AG08395 (cell line): ENCODE measurements at places on chromosomes 16 and 17.
A peak's percentile ranks its signal among the peaks of the same experiment; 100 is the strongest.

DNA sequence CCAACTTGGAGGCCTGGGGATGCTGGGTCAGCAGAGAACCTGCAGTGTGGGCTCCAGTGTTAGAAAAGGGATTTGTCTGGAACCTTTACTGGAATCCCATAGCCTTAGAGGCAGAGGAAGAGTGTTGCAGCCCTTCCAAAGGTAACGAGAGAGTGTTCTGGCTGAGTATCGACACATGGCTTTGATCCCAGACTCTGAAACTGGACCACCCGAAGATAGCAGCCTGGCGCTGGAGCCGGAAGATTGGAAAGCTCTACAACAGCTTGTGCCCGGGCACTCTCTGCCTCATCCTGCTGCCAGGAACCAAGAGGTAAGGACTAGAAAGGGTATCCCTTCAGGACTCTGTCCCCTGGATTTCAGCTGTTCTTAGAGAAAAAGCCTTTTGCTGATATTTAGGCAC is 39.7 kb downstream of the REXO5 start:
- DNase-seq: no peak

DNA sequence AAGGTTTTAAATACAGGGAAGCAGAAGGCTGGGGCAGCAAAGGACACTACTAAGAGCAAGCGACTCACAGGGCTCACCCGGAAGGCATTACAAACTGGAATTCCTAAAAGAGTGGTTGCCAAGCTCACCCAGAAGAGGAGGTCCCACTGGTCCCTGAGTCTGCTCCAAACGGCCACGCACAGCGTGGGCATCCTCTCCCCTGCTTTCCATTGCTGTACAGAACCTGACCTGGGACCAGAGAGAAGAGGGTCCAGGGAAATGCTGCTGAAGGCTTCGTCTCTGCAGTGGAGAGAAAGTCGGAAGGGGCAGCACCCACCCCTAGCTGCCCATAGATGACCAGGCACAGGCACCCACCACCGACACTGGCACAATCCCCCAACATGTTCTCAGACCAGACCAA is 67.2 kb downstream of the ADCY9 start:
- no peak for DNase-seq

GRCh38 chr16:21300309-21301167 is 22.4 kb upstream of the CRYM start:
- peak; percentile 97 for DNase-seq

GRCh38 chr17:31535581-31535981 is 144.1 kb downstream of the RAB11FIP4 start:
- no peak for DNase-seq

DNA sequence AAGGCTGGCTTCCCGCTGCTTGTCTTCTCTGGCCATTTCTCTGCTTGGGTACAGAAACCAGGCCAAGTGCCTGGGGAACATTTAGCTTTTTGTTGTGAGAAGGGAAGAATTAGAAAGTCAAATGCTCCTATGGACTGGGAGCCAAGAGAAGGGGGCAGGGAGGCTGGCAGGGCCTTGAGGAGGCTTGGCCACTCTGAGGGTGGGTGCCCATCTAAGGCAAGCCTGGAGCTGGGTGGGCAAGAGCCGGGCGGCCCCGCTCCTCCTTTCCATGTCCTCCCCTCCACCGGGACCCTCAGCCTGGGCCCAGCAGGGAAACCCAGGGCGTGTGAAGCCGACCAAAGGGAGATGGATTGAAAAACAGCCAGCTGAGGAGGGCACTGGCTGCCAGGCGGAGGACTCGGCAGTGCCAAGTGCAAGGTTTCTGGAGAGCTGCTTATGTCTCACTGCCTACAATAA is 69.4 kb downstream of the NTN1 start:
- DNase-seq: no peak

- DNase-seq: no peak
Measured at GRCh38 chr17:47286198-47286914, 32.7 kb downstream of the ITGB3 start.

- DNase-seq: no peak
Measured at GRCh38 chr17:41787021-41787418, 509 bp upstream of the JUP start.

- no peak for DNase-seq
Measured at GRCh38 chr17:75521951-75522727, 3.4 kb upstream of the LLGL2 start.

GRCh38 chr16:84426804-84427203 is 58.5 kb downstream of the ATP2C2 start:
- DNase-seq: no peak

DNA sequence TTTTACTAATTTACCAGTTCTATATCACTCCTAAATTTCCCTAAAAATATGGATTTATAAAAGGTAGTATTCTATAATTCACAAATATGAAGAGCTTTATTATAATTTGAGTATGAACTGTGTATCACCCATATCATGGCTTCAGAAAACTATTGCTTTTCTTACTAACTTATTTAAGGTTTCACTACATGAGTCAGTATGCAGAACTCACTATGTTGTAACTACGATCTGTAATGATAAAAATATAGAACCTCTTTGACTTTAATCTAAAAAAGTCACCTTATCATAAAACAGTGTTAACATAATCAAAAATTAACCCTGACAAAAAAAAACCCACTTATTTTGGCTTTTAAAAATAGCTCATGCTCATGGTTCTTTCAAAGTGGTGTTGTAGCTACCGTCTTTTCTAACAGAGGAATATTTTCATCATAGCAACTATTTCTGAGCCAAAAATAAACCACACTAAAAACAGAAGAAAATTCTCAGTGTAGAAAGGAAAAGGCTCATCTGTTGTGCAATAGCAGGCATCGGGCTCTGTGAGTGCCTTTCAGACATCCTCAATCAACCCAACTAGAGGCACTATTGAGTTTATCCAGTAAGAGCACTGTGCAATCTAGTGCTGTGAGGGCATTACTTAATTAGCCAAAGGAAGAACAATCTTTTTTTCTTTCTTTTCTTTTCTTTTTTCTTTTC is 42.1 kb downstream of the ITGAM start:
- peak; percentile 30 for DNase-seq

DNA sequence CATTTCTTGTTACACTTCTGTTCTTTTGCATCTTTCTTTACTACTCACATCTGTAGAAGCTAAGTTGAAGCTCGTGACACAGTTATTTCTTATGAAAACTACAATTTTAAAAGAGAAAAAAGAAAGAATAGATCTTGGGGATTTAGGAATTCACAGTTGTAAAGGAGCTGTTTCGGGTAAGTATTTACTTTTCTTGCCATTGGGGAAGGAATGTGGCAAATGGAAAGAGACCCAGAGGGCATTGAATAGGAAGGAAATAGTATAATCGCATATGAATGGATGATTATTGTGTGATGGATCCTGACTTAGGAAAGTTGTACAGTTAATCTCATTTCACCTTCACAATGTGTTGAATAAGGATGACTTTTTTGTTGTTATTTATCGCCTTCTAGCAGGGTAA is 914.1 kb upstream of the CDH8 start:
- DNase-seq: no peak

- DNase-seq: no peak
Measured at GRCh38 chr17:12591021-12591735, 74.5 kb upstream of the MYOCD start.

DNA sequence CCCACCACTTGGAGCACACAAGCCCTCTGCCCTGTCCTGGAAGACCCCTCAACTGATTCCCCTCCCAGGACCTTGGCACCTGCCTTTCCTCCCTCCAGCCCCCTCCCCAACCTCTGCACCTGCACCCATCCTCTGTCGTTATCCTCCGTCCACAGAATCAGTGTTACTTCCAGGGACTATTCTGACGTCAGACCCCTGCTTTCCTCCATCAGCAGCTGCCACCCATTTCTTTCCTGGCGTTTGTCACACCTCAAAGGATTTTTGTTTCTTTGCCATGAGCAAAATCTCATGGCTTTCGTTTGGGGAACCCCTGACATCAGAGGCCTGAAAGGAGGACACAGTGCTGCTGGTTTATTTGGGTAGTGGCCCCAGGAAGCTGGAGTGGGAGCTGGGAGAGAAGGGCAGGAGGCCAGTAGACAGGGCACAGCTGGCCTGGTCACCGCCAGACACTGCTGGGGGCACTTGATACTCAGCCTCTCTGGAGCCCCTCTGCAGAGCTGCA is 68.4 kb downstream of the SOCS1 start:
- no peak for DNase-seq

GRCh38 chr17:5118219-5118618 is 2.4 kb downstream of the USP6 start:
- DNase-seq: no peak

GRCh38 chr17:65742403-65743307 is 181.2 kb upstream of the AXIN2 start:
- peak; percentile 83 for DNase-seq

- DNase-seq: no peak
Measured at GRCh38 chr16:22139008-22139407, 23.3 kb upstream of the SDR42E2 start.

- no peak for DNase-seq
Measured at GRCh38 chr16:81784072-81784795, 5.1 kb downstream of the PLCG2 start.

DNA sequence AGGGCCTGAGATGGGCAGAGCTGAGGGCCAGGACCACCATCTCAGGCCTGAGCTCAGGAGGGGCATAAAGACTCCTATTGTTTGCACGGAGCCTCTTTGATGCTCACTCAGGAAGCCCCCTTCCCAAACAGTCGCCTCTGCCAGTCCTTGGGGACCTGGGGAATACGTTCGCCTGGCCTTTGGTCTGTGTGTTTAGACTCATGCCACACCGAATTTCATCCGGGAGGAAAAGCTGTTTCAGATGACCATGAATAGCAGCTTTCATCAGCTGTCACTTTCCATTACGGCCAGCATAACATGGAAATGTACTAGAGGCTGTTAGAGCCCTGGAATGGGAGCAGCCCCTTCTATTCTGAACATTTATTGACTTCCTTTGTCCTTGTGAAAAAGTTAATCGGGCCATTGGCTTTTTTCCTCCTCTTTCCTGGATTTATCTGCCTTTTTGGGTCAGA is 139.0 kb downstream of the HS3ST3A1 start:
- DNase-seq: no peak

GRCh38 chr16:8890549-8890921 is 8.4 kb downstream of the LITAFD start:
- no peak for DNase-seq

DNA sequence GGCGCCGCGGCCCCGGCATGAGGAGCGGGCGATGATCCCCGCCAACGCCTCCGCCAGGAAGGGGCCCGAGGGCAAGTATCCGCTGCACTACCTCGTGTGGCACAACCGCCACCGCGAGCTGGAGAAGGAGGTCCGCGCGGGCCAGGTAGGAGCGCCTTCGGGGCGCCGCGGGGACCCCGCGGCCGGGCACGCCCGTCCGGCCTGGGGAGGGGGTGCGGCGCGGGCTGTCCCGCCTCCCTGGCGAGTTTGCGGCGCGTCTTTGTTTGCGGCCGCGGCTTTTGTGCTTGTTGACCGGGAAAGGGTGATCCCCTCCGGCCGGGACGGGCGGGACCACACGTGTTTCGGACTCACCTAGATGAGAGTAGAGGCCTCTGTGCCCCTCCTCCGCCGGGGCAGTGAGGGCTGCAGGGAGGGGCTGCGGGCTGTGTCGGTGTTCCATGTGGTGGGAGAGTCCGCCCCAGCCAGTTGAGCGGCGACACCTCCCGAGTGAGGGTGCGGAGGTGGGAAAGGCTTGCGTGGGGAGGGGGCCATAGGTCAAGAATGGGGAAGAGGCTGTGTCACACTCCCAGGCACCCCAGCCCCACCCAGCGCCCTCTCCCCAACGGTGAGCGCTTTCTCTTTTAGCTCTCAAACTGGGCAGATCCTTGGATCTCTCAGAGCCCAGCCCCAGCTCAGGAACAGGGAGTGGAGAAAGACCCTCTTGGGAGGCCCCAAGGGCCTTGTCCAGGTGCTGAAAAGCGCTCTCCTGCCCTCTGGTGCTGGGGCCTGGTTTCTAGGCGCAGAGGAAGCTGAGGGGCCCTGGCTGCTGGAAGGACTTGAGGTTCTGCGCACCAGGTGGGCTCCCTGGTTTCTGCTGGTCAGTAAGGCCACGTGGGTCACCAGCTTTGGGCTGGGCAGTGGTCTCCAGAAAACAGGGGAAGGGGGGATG is 923 bp downstream of the ANKRD13B start:
- no peak for DNase-seq

DNA sequence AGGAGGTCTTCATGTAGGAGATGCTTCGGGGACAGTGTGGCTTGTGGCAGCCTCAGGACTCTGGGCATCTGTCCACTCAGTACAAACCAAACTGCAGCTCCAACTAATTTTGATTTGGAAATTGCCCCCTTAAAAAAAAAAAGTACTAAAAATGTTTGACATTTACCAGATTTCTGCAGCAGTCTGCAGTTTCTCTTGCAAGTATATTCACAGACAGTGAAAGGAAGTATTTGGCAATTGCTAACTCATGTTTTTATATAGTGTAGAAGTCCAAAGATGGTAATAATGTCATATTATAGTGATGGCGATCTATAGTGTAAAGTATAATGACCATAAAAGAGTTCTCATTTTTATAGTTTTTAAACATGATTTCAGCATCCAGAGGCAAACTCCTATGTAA is 218.6 kb downstream of the PRKCA start:
- no peak for DNase-seq

GRCh38 chr17:33152783-33153182 is 140.3 kb downstream of the ASIC2 start:
- DNase-seq: no peak

DNA sequence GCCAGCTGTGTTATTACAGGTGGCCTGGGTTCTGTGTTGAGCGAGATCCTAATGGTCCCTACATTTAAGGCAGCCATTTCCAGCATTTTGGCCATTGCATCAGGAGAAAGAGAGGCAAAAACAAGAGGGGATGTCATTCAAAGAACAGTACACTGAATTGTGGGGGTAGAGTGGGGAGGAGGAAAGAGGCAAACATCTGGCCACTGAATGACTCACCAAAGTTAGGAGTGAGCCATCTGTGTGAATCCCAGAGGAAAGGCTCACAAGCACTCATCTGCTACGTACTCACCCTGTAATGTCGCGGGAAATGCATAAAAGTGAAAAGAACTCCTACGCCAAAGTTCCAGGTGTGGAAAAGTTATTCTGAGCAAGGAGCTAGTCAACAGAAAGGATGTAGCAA is 16.7 kb downstream of the KRABD2 start:
- DNase-seq: peak; percentile 89

GRCh38 chr16:5918567-5919130 is 821.1 kb upstream of the EEF2KMT start:
- no peak for DNase-seq

- no peak for DNase-seq
Measured at GRCh38 chr17:50165066-50165465, 739 bp upstream of the SGCA start.
